ENCODE measurements at places on chromosomes 2 and 18. TPM values are rescaled to one million over a fixed set of nuclear protein-coding genes. Genes with fewer than 3 reads are reported as not detected.
A peak's percentile ranks its signal among the peaks of the same experiment; 100 is the strongest.

The NGEF gene
- total RNA-seq = 12.6 TPM

The TCF7L1 gene
- 10.3 TPM for total RNA-seq

The NT5C1B gene
- total RNA-seq = not detected

The MFSD2B gene
- 0.39 TPM for total RNA-seq

The RAPGEF4 gene
- total RNA-seq = 0.59 TPM

The CERKL gene
- 0.66 TPM for total RNA-seq

The ITGA4 gene
- 0.49 TPM for total RNA-seq

- no peaks in the 10 kb centered on the region for H3K4me1 ChIP-seq
- DNase-seq = no peak
- H3K36me3 ChIP-seq = no peaks in the 10 kb centered on the region
- H3K27me3 ChIP-seq = no peaks in the 10 kb centered on the region
- H3K27ac ChIP-seq = no peak overlapping the region
These were observed 21.7 kb downstream of the ZDBF2 start for GRCh38 chr2:206296128-206296527.

DNA sequence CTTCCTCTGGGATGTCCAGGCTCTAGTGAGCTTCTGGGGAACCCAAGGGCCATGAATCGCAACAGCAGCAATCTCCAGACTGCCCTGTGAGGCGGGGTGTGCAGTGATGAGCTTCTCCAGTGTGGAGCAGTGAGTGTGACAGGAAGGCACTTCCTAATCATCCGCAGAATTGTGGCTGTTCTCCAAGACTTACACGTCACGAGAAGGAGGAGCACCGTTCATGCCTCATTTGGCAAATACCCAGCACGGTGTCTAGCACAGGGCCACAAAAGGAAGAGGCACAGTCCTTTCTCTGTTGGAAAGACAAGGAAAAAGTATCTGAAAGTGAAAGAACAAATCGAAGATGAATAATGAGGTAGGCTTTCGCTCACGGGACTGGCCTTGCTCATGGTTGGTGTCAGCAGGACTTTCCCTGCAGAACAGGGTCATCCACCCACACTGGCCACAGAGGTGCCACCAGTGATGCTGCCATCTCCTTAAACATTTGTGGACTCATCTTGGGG lies 125.1 kb upstream of the HAAO start:
- H3K36me3 ChIP-seq = no peaks in the 10 kb centered on the region
- DNase-seq = no peak
- H3K4me1 ChIP-seq = no peaks in the 10 kb centered on the region

- H3K27me3 ChIP-seq = no peaks in the 10 kb centered on the region
- no peaks in the 10 kb centered on the region for H3K36me3 ChIP-seq
- no peak for DNase-seq
- no peaks in the 10 kb centered on the region for H3K4me1 ChIP-seq
These were observed 181.3 kb downstream of the TMX3 start for GRCh38 chr18:68533641-68534040.

GRCh38 chr2:71700658-71701397 lies 247.5 kb downstream of the DYSF start:
- H3K4me1 ChIP-seq = no peaks in the 10 kb centered on the region
- no peaks in the 10 kb centered on the region for H3K36me3 ChIP-seq
- DNase-seq = no peak
- H3K27ac ChIP-seq = no peak overlapping the region

GRCh38 chr2:238644095-238645081 lies 203.5 kb upstream of the TWIST2 start:
- no peaks in the 10 kb centered on the region for H3K36me3 ChIP-seq
- H3K4me3 ChIP-seq = peak overlapping the region; percentile 19
- H3K4me1 ChIP-seq = peaks cover 21% of the 10 kb centered on the region
- 0 out of 2 replicates have a peak overlapping the region, but pooled peaks have one; percentile 6 for H3K27ac ChIP-seq

GRCh38 chr2:113164930-113165585 lies 8.7 kb upstream of the PSD4 start:
- DNase-seq = no peak
- no peak overlapping the region for H3K4me3 ChIP-seq
- H3K4me1 ChIP-seq = no peaks in the 10 kb centered on the region
- H3K27me3 ChIP-seq = no peaks in the 10 kb centered on the region
- H3K27ac ChIP-seq = no peak overlapping the region

DNA sequence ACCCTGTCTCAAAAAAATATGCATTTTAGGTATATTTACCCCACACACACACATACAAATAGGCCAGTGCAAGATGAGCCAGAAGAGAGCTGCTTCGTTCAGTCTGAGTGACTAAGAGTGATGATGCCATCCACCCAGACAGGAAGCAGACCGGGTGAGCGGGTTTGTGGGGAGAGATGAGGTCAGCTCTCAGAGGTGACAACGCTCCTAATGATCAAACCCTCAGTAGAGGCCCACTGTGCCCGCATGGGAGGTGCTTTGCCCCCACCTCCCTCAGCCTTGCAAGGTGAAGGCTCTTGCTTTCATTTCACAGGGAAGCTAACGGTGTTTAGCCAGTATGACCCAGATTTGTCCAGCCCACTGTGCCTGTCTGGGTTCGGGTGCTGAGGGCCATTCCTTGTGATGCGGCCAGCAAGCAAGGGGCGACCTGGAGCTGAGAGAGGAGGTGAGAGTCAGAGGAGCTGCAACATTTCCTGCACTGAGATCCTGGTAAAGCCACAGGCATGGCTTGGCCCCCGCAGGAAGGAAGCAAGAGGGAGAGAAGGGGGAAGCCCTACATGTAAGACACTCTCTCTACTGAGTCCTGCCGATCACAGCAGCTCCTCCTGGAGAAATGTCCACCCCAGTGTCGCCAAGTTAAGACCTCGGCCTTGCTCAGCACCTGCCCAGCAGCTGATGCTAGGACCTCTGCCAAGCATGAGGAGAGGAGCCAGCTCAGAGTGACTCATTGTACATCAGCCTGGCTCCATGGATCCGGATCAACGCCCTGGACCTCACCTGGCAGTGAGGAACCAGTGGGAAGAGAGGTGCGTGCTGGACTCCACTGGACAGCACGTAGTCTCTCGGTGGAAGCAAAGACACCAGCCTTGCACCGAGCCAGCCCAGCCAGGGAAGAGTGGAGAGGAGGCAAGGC lies 37.0 kb downstream of the NIFK start:
- H3K36me3 ChIP-seq = no peaks in the 10 kb centered on the region
- no peaks in the 10 kb centered on the region for H3K27me3 ChIP-seq
- peak overlapping the region; percentile 7 for H3K27ac ChIP-seq

- no peak overlapping the region for H3K27ac ChIP-seq
- DNase-seq = no peak
- H3K4me3 ChIP-seq = no peak overlapping the region
- no peaks in the 10 kb centered on the region for H3K27me3 ChIP-seq
These were observed 109.0 kb upstream of the CBLN2 start for GRCh38 chr18:72652990-72653593.

Data from HCT116 (cell line).